ENCODE measurements at places on chromosomes 4 and X. TPM values are rescaled to one million over a fixed set of nuclear protein-coding genes. Genes with fewer than 3 reads are reported as not detected.

DNA sequence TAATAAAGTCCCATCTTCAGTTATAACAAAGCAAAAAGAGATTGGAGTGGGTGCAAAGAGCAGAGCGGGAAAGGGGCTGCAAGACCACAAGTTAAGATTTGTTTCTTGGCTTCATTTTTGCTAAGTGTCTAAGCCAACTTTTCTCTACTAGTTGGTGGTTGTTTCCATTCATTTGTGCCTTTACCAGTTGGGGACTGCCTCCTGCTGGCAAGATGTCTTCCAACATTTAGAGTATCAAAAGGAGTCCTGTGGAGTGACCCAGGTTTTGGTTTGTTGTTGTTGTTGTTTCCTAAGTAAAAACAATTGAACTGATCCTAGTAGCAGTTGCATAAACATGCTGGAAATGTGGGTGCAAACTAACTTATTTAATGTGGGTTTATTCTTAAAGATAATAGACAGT lies 121.1 kb downstream of the SPATA18 start:
- no peak for DNase-seq

DNA sequence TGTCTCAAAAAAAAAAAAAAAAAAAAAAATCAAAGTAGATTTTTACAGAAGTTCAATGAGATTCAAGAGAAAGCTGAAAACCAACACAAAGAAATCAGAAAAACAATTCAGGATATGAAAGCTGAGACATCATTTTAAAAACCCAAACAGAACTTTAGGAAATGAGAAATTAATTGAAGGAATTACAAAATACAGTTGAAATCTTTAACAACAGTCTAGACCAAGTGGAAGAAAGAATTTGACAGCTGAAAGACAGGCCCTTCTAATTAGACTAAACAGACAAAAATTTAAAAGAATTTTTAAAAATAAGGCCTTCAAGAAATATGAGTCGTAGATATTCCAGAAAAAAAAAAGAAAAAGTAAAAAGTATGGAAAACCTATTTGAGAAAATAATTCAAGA lies 33.9 kb upstream of the PLK4 start:
- no peak for DNase-seq

- DNase-seq: no peak
Observed at GRCh38 chr4:140448162-140448561, 20.7 kb upstream of the CLGN start.

- DNase-seq: no peak
Observed at GRCh38 chrX:153153516-153153915, 25.6 kb upstream of the MAGEA1 start.

DNA sequence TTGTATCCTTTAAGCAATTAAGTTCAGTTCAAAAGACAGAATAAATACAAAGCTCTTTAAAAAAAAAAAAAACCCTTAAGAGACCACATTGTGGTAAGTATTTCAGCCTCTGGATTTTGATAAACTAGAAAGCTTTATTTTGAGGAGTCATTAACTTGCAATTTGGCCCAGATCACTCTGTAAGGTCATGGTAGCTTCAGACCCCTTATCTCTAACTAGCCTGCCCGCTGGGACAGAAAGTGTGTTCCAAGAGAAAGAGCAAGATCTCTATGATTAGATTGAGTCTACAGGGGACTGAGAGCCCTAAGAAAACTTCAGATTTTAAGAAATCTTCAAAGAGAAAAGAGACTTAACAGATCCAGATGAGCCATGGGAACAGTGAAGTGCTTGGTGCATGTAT lies 45.6 kb downstream of the GALNT7 start:
- DNase-seq: no peak

GRCh38 chr4:42296196-42296595 lies 101.1 kb upstream of the SHISA3 start:
- no peak for DNase-seq

- peak; percentile 91 for DNase-seq
Observed at GRCh38 chr4:133156096-133156495, 7.0 kb downstream of the PCDH10 start.

- no peak for DNase-seq
Observed at GRCh38 chrX:127124871-127125270, 305.3 kb downstream of the PRR32 start.

DNA sequence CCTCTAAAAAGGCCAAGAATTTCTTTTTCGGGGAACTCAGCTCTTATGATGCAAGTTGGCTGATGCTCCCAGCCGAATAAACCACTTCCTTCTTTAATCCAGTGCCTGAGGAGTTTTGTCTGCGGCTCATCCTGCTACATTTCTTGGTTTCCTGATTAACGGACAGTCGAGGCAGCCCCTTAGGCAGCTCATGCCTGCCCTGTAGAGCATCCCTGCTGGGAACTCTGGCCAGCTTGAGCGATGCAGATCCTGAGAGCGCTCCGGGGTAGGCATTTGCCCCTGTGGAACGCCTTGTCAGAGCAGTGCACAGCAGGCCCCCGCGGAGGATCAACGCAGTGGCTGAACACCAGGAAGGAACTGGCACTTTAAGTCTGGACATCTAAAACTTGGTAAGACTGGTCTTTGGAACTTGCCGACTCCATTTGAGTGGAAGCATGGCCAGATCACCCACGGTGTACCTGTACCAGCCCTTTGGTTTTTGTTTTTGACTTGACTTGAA lies 3.1 kb downstream of the CT45A10 start:
- DNase-seq: no peak

GRCh38 chrX:136211766-136212556 lies 39.2 kb downstream of the MAP7D3 start:
- no peak for DNase-seq

- DNase-seq: no peak
Observed at GRCh38 chr4:135418353-135418752, 1216.8 kb upstream of the PABPC4L start.

GRCh38 chr4:170190265-170190664 lies 100.5 kb upstream of the AADAT start:
- DNase-seq: no peak

DNA sequence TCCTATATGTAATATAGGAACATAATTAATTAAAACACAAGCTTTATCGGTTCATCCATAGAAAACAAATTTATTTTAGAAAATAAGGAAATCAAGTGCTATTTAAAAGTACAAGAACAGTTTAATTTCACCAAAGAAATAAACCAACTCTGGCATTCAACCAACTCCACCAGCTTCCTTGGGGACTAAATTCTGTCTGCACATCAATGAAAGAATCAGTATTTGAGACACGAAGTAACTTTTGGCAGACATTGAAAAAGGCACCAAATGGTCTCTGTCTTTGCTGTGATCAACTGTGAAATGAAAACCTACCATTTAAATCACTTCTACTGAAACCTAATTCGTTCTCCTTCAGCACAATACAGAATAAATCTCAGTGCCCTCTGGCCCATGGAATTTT lies 719.7 kb upstream of the GRIA3 start:
- no peak for DNase-seq

- DNase-seq: no peak
Observed at GRCh38 chrX:65874110-65874509, 165.8 kb downstream of the VSIG4 start.

DNA sequence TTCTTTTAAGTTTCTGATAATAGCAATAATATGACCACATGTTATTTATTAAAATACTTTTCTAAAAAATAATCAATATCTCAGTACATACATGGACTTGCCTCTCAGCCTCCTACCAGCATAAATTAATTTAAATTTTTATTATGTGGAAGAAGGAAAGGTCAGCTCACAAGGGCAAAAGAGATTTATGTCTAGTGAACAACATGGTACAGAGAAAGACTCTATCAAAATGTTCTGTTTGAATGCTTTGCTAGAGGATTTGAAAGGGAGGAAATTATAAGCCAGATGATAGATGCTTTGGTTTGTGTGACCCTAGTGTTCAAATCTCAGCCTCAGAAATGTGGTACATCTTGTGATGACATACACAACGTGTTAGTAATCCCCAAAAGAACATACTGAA lies 94.3 kb downstream of the DKK2 start:
- no peak for DNase-seq

GRCh38 chr4:108890484-108890881 lies 127.6 kb upstream of the ETNPPL start:
- DNase-seq: no peak

GRCh38 chr4:33107814-33108213 lies 2387.6 kb downstream of the PCDH7 start:
- DNase-seq: no peak

GRCh38 chr4:11623726-11624037 lies 195.0 kb upstream of the HS3ST1 start:
- DNase-seq: no peak

- no peak for DNase-seq
Observed at GRCh38 chrX:54807524-54808108, at the start of gene MAGED2. Gene MAGED2 (plus strand): TSS chrX:54807745. CDS start chrX:54809332, 1,587 bp downstream.

DNA sequence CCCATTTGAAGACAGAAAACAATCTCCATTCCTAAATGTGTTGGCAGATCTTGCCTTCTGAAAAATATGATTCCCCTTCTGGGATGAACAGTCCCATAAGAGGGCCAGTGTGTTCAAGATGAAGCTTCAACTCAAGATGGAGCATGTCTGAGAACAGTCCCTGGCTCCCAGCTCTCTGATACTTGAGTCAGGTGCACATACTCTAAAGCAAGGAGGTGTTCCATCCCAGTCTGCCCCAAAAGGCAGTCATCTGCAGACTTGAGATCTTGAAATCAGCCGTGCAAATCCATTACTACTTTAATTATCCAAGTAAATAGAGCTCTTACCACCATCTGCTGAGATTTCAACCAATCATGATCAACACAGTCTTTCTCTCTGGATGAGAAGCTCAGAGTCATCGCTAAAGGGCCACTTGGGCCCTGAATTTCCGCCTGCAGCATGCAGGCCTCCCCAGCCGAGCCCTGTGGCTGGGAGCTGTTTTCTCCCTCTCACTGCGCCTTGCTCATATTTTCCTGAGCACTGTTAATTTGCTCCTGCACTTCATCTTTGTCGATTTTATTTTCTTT lies 22.2 kb downstream of the CCDC149 start:
- no peak for DNase-seq

- DNase-seq: no peak
Observed at GRCh38 chr4:150235808-150236271, 157.6 kb downstream of the DCLK2 start.

- DNase-seq: no peak
Observed at GRCh38 chr4:7041801-7042502, 1.2 kb upstream of the TADA2B start.

DNA sequence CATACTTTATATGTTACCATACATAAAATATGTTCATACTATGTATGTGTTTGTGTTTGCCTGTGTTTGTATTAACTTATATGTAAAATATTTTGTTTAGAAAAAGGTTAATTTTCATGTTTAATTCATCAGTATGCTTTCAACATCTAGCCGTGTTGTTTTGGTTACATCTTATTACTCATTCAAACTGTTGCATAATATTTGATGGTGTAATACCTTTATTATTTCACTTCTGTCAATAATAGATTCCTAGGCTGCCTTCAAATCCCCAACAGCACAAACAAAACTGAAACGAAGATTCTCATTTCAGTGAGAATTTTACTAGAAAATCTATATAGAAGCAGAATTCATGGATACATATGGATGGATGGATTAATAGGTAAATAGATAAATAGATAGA lies 462.3 kb upstream of the ADGRL3 start:
- DNase-seq: no peak

DNA sequence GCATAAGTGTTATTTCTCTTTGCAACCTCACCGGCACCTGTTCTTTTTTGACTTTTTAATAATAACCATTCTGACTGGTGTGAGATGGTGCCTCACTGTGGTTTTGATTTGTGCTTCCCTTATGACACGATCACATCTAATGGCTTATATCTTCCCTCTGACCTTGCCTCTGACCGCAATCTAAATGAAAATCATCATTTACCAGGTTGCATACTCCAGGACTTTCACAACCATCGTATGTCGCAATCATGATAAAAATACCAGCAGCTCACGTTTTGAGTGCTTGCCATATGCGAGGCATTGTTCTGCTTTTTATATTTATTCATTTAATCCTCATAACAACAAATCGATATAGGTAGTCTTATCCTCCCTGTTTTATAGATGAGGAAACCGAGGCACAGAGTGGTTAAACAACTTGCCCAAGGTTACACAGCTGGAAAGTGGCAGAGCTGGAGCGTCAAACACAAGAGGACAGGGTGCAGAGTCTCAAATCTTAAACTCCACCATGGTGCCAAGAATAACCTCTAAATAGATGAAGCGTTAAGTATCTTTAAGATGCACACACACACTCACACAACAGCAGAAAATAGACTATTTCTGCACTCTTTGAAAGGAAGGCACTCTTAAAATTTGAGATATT lies 102.2 kb downstream of the SEL1L3 start:
- no peak for DNase-seq

GRCh38 chr4:76689145-76689817 lies 208.7 kb downstream of the SOWAHB start:
- no peak for DNase-seq

GRCh38 chr4:41385481-41385880 lies 128.8 kb downstream of the UCHL1 start:
- no peak for DNase-seq

DNA sequence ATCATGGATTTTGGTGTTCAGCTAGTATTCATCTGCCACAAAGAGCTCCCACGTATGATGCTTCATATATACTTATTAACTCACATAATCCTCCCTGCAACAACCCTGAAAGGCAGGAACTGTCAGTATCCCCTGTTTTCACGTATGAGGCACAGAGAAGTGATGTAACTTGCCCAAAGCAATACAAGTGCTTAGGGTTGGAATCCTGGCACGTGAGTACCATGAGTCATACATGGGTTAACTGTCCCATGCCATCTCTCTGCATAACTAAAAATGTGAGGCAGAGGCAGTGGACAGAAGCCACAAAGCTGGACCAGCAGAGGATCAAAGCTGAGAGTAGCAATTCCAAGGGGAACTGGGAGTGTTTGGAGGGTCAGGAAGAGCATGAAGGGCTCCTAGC lies 35.7 kb upstream of the EGFL6 start:
- no peak for DNase-seq

GRCh38 chr4:152032722-152033131 lies 271.9 kb upstream of the GATB start:
- DNase-seq: peak; percentile 92

- DNase-seq: no peak
Observed at GRCh38 chr4:120847019-120847582, 75.4 kb downstream of the PRDM5 start.

SYNPO2 gene
- total RNA-seq: 2,073 TPM

TLL1 gene
- 8.9 TPM for total RNA-seq

LONRF3 gene
- 16.2 TPM for total RNA-seq

NHS gene
- 8.7 TPM for total RNA-seq

XKRX gene
- total RNA-seq: not detected

PPAT gene
- 2.6 TPM for total RNA-seq

POU4F2 gene
- not detected for total RNA-seq

ADH1B gene
- 669 TPM for total RNA-seq

GAB3 gene
- 3.9 TPM for total RNA-seq

ARMCX5 gene
- total RNA-seq: 9.9 TPM

TCP11X2 gene
- not detected for total RNA-seq

NDUFC1 gene
- total RNA-seq: 52.8 TPM

AKAP14 gene
- total RNA-seq: not detected

WDR17 gene
- 2.8 TPM for total RNA-seq

CSAG2 gene
- not detected for total RNA-seq

Measured in esophagus muscularis mucosa (tissue), 4 donors.